DMS 273 treated with DMSO at 0.1 percent for 48 hours (cell line): ENCODE measurements at places on chromosomes 13 and 19.
A peak's percentile ranks its signal among the peaks of the same experiment; 100 is the strongest.

DNA sequence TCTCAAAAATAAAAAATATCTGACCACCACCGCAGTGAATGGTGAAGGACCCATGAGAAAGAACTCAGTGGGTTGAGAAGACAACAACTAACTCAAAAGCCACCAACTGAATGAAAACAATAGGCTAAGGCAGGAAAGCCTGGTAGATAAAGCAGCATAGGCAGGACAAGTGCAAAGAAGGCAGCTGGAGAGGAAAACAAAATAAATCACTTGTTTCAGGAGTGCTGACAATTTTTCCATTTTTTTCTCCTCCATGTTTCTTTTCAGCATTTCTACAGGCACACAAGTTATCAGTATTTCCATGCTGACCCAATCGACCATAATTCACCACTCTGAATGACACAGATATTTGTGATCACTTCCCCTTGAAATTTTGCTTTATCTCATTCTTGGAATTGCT lies 597.8 kb downstream of the LIG4 start:
- DNase-seq, result no peak

DNA sequence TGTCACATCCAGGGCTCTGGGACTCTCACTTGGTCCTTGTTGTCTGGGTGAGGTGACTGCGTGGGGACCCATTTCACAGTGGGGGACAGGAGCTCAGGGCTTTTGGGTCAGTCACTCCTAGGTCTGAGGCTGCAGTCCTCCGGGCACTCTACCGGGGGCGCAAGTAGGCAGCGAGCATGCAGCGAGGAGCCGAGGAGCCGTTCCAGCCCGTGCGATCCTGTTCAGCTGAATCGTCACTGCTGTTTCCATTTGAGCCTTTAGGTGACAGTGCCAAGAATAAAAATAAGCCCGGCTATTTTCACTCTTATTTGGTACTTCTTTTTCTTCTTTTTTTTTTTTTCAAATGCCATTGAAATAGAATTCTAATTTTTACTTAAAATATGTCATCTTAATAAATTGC lies 126.5 kb downstream of the ZNF536 start:
- DNase-seq, result no peak

GRCh38 chr19:5434351-5434917 lies 20.8 kb upstream of the ZNRF4 start:
- no peak for DNase-seq

DNA sequence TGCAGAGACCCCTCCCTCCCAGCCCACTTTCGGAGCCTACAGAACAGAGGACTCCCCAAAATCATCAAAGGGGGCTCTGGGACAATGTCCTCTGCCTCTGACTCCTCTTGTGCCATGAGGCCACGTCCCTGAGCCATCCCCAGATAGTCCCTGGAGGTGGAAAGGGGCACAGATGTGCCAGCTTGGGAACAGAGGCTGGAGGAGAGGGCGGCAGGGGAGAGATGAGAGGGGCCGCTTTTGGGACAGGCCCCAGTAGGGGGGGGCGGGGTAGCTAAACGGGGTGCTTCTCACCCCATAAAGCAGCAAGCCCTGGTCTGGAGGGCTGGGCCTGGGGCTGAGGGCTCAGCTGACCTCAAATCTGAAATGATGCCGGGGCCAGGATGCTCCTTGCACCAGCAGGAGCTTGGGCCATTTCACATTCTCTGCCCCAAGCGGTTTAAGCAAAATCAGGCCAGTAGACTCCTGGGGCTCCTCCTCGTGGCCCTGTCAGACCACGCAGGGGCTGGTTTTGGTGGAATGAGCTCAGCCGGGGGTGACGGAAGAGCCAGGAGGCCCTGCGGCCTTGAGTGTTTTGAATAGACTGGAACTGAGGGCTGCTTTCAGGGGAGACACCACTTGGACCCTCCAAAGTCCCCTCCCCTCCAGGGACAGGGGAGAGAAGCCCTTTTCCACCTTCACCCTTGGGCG lies 27.1 kb downstream of the ONECUT3 start:
- no peak for DNase-seq

DNA sequence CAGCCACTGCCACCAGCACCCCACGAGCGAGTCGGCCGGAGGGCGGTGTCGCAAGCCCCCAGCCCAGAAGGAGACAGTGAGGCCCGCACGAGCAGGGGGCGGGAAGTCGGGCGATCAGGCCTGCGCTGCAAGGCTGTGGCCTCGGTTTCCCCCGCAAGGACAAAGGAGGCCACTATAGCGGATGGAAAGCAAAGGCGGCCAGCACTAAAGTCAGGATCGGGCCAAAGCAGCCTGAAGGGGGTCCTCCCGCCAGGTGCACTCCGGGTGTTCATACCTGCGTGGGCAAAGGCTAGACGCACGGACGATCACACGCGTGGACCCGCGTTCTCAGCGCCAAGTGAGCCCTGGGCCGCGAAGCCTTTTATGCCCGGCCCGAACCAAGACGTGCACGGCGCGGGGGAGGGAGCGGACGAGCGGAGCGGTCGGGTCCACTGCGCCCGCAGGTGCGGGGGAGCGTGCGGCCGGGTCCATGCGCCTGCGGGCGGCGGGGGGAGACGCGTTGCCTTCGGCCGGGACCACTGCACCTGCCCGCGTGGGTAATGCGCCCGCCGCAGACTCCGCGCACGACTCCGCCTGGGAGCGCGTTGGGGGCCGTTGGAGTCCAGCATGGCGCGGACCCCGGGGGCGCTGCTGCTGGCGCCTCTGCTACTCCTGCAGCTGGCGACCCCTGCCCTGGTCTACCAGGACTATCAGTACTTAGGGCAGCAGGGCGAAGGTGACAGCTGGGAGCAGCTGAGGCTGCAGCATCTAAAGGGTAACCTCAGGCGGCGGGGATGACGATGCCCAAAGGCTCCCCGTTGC lies at the start of the genes PRDX2 and THSD8:
Gene PRDX2, minus strand, starts transcription at position 335 of the 801 bp plus-strand sequence. CDS start 539 bp downstream, outside the sequence.
Gene THSD8, plus strand, starts transcription at position 604 of the 801 bp plus-strand sequence. Its CDS starts 3 bp downstream, at position 607.
- peak; percentile 27 for DNase-seq

GRCh38 chr13:103731959-103732358 lies 665.7 kb upstream of the SLC10A2 start:
- DNase-seq, result no peak

- DNase-seq, result no peak
Observed at GRCh38 chr19:49210901-49211451, 53.4 kb downstream of the TRPM4 start.

- no peak for DNase-seq
Observed at GRCh38 chr13:50654331-50654730, 189.2 kb downstream of the DLEU7 start.

GRCh38 chr13:101346942-101347728 lies 69.2 kb downstream of the NALCN start:
- no peak for DNase-seq

DNA sequence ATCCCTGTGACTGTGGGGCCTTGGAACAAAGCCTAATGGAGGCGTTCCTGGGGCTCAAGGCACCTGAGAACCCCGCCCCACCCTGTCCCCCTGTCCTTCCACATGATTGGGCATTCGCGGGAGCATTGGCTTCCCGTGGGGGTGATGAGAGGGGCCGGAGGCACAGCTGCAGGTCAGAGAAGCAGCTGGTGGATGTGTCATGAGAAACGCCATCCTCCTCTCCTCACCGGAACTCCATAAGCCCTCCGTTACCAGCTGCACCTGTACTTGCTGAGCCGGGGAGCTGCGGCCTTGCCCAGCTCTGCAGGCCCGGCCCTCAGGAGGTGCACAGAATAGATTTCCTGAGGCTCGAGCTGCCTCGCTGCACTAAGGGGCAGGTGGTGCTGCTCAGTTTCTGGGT lies 42.0 kb downstream of the CAPN12 start:
- no peak for DNase-seq

GRCh38 chr13:53873558-53873957 lies 844.9 kb downstream of the OLFM4 start:
- DNase-seq, result no peak
